Hepatic stellate cell (primary cell): ENCODE measurements at places on chromosomes 12 and 14.

DNA sequence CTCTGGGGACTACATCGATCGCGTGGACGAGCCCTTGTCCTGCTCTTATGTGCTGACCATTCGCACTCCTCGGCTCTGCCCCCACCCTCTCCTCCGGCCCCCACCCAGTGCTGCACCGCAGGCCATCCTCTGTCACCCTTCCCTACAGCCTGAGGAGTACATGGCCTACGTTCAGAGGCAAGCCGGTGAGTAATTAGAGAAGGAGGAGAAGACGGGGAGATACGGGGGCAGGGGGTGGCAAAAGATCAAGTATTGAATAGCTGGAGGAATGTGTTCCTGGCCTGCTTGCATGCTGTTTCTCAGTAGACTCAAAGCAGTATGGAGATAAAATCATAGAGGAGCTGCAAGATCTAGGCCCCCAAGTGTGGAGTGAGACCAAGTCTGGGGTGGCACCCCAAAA is 21.9 kb downstream of the OS9 start:
- DNase-seq = no peak

DNA sequence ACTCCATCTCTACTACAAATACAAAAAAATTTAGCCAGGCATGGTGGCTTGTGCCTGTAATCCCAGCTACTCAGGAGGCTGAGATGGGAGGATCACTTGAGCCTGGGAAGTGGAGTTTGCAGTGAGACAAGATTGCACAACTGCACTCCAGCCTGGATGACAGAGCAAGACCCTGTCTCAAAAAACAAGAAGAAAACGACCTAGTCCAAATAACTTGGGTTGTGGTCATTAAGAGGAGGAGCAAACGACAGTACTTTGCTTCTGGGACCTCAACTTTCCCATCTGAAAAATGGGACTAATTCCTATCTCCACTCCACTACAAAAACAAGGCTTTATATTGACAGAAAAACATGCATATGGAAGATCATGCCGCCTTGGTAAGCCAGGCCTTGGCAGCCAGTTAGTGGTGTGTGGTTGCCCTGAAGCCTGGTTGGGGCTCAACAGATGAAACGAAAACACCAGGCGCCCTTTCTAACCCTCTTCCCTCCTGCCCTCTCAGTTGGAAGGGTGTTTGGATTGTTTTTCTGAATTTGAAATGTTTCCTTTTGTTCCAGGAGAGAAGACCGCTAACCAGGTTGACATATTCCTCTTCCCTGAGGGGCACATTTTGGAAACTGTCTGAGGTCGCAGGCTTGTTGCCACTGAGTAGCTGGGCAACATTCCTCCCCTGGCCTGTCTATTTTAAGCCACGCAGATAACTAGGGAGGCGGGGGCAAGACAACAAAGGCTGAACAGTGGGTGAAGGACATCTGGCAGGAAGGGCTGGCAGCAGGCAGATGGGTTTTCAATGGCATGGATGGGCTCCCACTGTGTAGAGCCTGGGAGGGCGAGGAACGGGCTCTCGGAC is 13.7 kb upstream of the VPS37B start:
- DNase-seq = no peak

GRCh38 chr12:8655421-8655820 is 7.2 kb downstream of the MFAP5 start:
- DNase-seq = no peak

GRCh38 chr14:70239802-70240201 is 51.1 kb upstream of the SLC8A3 start:
- no peak for DNase-seq

- DNase-seq = no peak
Measured at GRCh38 chr12:121804417-121805111, 755 bp downstream of the SETD1B start.

DNA sequence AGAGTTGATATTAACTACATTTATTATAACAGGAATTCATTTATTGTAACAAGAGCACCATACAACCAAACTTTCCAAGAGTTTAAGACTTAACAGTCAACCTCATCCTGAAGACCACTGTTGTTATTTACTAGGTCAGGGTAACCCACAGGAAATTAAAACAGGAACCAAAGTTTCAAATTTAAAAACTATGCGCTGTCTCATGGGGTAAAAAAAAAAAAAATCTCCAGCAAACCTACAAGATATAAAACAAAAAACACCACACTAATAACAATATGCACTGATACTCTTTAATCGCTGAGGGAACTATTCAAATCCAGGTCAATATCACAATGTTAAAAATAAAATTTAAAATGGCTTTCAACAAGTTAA is 44.5 kb downstream of the FOXN3 start:
- no peak for DNase-seq

- DNase-seq = no peak
Measured at GRCh38 chr12:74945771-74946198, 263.9 kb downstream of the KCNC2 start.

DNA sequence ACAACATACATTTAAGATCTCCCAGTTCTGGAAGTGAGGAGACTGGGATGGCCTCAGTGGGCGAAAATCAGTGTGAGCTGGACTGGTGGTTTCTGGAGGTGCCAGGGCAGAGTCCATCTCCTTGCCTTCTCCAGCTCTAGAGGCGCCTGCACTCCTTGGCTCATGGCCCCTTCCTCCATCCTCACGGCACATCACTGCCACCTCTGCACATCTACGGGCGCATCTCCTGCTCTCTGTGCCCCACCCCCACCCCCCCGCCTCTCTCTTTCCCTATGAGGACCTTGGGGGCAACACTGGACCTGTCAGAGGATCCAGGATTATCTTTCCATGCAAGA is 62.8 kb upstream of the DIO3 start:
- no peak for DNase-seq
